ENCODE measurements at places on chromosomes 5 and 9.
A peak's percentile ranks its signal among the peaks of the same experiment; 100 is the strongest.

- DNase-seq = no peak
Observed at GRCh38 chr5:114308508-114308907, 53.4 kb upstream of the KCNN2 start.

GRCh38 chr5:175535796-175536195 lies 57.4 kb downstream of the SFXN1 start:
- DNase-seq = no peak

GRCh38 chr5:82111191-82111590 lies 139.4 kb downstream of the ATG10 start:
- DNase-seq = no peak

- DNase-seq = no peak
Observed at GRCh38 chr9:120891245-120891883, 14.4 kb upstream of the PHF19 start.

DNA sequence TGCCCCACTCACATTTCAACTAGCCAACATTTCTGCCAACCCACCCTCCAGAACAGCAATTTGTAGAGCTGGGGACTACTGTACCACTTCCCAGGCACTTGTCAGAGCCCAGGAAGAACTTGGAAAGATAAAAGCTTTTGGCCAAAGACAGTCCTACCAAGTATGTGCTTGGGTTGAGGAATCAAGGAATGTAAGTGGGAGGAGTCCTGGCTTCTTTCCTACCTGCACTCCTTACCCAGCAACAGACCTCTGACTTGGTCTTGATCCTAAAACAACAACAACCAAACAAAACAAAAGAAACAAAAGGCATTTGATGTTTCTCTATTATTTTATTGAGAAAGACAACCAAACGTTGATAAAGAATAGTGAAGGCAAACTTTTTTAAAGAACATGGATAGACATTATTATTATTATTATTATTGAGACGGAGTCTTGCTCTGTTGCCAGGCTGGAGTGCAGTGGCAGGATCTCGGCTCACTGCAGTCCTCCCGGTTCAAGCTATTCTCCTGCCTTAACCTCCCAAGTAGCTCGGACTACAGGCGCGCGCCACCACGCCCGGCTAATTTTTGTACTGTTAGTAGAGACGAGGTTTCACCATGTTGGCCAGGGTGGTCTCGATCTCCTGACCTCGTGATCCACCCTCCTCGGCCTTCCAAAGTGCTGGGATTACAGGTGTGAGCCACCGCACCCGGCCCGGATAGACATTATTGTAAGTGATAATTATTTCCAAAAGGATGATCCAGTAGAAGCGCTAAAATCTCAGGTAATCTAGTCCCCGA lies 33.5 kb downstream of the ANXA2R start:
- DNase-seq = no peak

- no peak for DNase-seq
Observed at GRCh38 chr9:12538842-12539579, 154.2 kb upstream of the TYRP1 start.

DNA sequence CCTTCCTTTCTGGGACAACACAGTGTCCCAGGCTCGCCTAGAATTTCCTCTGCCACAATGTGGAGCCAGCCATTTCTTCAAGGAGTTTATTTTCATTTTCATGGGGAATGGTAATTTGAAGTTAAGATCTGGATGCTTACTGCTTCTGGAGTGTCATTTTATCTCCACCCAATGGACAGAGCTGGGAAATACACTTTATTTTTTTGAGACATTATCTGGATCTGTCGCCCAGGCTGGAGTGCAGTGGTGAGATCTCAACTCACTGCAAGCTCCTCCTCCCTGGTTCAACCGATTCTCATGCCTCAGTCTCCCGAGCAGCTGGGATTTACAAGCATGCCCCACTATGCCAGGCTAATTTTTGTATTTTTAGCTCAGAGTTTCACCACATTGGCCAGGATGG lies 12.7 kb upstream of the THG1L start:
- DNase-seq = no peak

DNA sequence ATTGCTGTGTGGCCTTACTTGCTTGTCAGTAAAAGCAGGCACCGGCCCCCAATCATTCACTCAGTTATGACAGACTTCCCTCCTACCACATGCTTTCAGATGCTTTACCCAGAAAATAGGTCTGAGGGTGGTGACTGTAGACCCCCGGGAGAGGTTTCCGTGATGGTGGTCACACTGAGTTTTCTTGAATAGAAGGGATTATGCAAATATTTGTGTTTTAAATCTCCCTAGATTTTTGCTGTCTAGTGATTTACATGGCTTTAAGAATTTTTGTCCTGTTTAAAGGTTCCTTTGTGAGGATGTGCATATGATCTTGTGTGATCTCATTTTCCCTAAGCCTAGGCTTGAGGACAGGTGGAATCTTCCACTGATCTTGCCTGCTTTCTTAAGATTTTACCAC lies 281.7 kb downstream of the FANCC start:
- no peak for DNase-seq

GRCh38 chr5:82909771-82910170 lies 167.4 kb downstream of the TMEM167A start:
- DNase-seq = no peak

DNA sequence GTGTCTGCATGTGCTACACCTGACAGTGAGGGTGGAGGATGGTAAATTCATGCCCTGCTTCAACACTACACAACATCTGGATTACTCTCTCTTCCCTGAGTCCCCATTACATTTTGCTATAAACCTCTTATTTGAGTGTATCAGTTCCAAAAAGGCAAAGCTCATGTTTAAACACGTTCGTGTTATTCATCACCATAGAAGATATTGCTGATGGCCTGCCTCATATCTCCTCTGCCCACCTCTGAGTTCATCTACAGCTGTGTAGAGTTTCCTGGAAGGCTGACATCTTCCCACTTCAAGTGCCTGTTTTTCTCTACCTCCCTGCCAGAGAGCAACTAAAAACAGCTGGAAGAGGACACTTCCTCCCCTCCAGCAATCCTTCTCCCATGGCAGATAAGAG lies 433.2 kb downstream of the ISL1 start:
- no peak for DNase-seq

DNA sequence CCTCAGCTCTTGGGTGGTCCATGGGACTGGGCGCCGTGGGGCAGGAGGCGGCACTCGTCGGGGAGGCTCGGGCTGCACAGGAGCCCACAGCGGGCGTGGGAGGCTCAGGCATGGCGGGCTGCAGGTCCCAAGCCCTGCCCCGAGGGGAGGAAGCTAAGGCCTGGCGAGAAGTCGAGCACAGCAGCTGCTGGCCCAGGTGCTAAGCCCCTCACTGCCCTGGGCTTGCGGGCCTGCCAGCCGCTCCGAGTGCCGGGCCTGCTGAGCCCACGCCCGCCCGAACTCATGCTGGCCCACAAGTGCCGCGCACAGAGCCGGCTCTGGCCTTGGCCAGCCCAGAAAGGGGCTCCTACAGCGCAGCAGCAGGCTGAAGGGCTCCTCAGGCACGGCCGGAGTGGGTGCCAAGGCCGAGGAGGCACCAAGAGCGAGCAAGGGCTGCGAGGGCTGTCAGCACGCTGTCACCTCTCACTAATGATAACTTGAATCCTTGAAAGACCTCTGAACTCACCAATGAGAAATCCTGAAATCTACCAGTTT lies 1506.8 kb upstream of the WWC1 start:
- no peak for DNase-seq

- no peak for DNase-seq
Observed at GRCh38 chr5:5178136-5178535, 38.0 kb downstream of the ADAMTS16 start.

DNA sequence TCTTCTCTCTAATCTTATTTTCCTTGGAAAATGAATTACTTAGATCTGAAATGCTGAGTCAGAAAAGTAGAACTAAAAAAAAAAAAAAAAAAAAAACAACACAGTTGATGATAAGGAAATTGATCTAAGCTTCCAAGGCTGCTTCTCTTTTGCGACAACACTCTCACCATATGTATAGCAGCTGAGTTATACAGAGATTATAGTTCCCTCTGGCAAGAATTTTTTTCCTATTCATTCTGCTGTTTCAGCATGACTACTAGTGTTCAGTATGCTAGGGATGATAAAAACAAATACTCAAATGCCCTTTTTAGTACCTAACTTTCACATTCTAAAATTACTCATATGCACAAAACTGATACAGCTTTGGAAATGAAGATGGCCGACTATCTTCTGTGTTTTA lies 267.3 kb downstream of the MLLT3 start:
- no peak for DNase-seq

DNA sequence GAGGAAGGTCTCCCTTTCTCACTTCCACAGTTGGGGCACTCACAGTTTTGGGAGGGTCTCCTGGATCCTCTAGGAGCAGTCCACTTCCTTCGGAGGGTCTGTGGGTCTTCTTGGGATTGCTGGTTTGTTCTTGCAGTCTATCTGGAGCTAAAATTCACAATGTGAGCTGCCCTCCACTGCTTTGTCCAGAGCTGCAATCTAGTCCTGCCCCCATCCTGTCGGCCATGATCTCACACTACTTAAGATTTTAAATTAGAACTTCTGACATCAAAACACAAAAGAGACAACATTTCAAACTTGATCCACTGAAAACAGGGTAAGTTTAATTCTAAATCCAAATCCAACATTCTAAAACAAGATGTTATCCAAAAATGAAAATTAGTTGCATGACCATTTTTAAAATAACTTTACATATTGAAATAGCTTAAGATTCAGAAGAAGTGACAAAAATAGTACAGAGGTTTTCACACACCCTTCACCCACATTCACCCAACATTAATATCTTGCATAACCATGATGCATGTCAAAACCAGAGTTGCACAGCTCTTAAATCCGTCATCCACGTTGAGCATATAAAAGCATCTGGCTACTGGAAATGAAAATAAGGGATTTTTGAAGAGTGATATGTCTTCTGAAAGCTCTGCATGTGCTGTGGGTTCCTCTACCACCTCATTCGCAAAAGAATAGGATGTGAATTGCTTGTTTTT lies 113.7 kb upstream of the EPB41L4A start:
- DNase-seq = no peak

DNA sequence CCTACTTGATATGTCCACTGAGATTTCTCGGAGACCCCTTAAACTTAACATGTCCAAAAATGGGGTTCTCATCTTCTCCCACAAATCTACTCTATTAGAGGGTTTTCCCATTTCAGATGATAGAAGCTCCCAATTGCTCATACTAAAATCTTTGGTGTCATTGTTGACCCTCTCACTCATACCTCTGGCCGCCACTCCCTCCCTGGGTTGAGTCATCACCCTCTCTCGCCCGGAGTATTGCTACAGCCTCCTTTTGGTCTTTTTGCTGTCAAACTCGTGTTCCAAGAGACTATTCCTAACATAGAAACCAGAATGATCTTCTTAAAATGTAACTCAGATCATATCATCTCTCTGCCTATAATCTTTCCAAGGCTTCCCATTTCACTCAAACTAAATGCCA lies 91.0 kb upstream of the GNAQ start:
- no peak for DNase-seq

GRCh38 chr9:134056483-134057306 lies 11.1 kb downstream of the BRD3 start:
- DNase-seq = no peak

- DNase-seq = no peak
Observed at GRCh38 chr9:134391319-134392231, 65.3 kb downstream of the RXRA start.

DNA sequence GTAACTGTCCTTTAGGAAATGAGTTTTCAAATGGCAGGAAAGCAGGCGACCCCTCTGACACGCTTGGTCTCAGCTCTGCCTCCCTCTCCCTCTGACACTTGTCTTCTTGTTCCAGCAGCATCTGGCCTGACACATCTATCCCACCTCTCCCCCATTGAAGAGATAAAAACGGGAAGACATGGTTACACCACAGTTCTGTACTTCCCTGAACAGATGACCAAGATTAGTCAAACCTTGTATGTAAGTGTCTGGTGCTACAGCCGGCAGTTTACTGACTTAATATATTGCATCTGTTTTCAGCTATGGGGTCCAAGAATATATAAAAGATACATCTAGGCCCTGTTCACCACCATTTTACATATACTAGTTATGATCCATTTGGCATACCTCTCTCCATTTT lies 29.6 kb upstream of the MLLT3 start:
- DNase-seq = no peak

DNA sequence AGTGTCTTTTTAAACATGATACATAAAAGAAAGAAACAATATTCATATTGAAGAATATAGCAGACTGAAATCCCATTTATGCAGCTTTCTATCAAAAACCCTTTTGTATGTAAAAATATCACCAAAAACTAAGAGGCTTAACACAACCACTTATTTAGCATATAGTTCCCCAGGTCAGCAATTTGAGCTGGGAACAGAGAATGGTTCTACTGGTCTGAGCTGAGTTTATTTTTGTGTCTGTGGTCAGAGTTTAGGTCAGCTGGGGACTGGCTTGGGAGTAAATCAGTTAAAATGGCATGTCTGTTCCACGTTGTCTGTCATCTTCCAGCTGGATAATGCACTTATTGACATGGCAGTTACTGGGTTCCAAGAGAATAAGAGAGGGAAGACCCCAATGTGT lies 165.0 kb downstream of the TMEM232 start:
- DNase-seq = no peak

GRCh38 chr9:117768750-117769395 lies 64.7 kb downstream of the TLR4 start:
- DNase-seq = no peak

GRCh38 chr5:131637694-131638093 lies 2.7 kb upstream of the RAPGEF6 start:
- DNase-seq = no peak

DNA sequence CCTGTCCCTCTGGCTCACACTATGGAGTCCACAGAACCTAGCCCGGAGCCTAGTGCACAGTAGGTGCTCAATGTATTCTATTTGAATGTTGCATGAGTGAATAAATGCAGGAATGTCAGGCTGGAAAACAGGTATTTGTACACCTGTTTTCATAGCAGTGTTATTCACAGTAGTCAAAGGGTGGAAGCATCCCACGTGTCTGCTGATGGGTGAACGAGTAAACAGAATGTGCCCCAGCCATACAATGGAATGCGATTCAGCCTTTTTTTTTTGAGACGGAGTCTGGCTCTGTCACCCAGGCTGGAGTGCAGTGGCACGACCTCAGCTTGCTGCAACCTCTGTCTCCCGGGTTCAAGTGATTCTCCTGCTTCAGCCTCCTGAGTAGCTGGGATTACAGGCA lies 31.5 kb upstream of the IER5L start:
- DNase-seq = no peak

- peak; percentile 5 for DNase-seq
Observed at GRCh38 chr9:107480386-107480789, 9.2 kb downstream of the KLF4 start.

GRCh38 chr5:61277190-61277589 lies 54.9 kb upstream of the ZSWIM6 start:
- DNase-seq = no peak

DNA sequence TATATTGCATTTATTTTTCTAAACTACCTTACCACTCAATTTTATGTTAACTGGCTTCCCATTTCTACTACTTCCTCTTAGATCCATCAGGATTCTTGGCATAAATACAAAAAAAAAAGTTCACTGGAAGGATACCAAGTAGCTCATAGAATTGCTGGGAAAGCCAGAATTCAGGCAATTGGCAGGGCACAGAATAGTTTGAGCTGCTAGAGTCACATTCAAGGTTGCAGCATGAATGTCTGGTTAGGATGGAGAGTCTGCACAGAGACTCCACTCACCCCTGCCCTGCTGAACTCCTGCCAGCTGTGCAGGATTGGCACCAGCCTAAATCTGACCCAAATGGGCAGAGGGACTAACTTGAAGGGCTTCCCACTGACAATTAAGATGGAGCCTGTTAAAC lies 4.9 kb upstream of the AMACR start:
- DNase-seq = no peak
